ENCODE measurements at places on chromosomes 7 and 10. TPM values are rescaled to one million over a fixed set of nuclear protein-coding genes. Genes with fewer than 3 reads are reported as not detected.

DNA sequence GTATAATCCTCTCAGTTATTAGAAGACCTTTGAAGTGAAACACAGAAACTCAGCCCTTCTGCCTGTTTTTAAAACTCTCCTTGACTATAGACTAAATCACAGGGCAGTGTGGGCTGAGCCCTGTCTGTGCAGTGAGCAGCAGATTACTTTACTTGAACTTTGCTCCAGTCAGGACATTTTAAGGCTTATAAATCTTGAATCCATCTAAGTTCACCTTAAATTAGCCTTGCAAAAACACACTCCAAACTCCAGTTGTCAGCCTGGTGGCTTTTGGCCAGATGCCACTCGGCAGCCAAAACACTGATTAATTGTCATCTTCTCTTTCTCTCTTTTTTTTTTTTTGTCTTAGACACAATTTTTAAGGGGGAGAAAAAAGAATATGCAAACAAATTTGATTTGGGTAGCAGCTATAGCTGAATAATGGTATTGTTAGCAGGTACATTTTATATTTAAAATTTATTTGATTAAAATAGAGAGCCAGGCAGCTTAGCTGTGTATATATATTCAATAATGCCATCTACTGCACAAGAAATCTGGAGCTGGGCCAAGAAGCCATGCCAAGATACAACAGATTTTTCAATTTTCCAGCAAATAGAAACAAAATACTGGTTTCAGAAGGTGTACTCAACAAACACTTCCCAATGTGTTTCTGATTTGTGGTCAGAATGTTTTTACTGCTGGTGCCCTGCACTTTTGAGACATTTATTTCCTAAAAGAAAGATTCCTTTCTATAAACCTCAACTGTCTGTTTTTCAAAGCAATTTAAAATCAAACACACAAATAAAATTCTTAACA lies 247.7 kb downstream of the TFEC start:
- no peaks in the 10 kb centered on the region for H3K4me1 ChIP-seq
- no peaks in the 10 kb centered on the region for H3K36me3 ChIP-seq
- no peak overlapping the region for H3K4me3 ChIP-seq

- no peak overlapping the region for H3K27ac ChIP-seq
- peaks cover 12% of the 10 kb centered on the region for H3K36me3 ChIP-seq
Measured at GRCh38 chr7:33089142-33089541, 20.1 kb downstream of the RP9 start.

DNA sequence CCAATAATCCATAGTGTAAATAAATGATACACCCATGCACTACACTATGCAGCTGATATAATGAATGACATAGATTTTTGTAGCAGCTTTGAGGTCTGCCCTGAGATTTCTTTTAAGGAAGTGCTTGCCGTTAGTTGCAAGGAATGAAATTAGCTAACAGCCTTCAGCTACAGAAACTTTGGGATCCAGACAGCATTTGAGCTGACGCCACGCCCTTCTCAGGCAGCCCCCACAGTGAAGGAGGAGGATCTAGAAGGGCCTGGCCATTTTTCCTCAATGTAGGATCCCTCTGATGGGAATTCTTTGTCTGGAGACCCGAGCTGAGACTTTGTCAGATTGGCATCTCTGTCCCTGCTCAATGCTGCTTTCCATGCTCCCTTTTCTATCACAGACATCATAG lies 6.1 kb upstream of the PDK4 start:
- no peaks in the 10 kb centered on the region for H3K27me3 ChIP-seq
- H3K27ac ChIP-seq = peak overlapping the region; percentile 45
- no peaks in the 10 kb centered on the region for H3K36me3 ChIP-seq
- no peak for DNase-seq

- DNase-seq = no peak
- no peaks in the 10 kb centered on the region for H3K4me1 ChIP-seq
- no peaks in the 10 kb centered on the region for H3K36me3 ChIP-seq
- no peaks in the 10 kb centered on the region for H3K27me3 ChIP-seq
- no peak overlapping the region for H3K4me3 ChIP-seq
Measured at GRCh38 chr7:79471699-79472098, 18.2 kb upstream of the MAGI2 start.

Gene SPDYE2B
- total RNA-seq = not detected

Gene FBXO24
- 0.13 TPM for total RNA-seq

Data from esophagus muscularis mucosa (tissue), 4 donors.